Activated T-helper 1 cell treated with anti-CD3 and anti-CD28 coated beads, Interleukin-12 subunit alpha, Interleukin-12 subunit beta, Interleukin-2, Interleukin-4 antibody, amounts not matched to agents 30 ng/mL and 10 ng/mL and 1 ng/mL, durations not matched to agents 14 hours and 24 hours and 36 hours (primary cell): ENCODE measurements at places on chromosomes 6 and 20.

DNA sequence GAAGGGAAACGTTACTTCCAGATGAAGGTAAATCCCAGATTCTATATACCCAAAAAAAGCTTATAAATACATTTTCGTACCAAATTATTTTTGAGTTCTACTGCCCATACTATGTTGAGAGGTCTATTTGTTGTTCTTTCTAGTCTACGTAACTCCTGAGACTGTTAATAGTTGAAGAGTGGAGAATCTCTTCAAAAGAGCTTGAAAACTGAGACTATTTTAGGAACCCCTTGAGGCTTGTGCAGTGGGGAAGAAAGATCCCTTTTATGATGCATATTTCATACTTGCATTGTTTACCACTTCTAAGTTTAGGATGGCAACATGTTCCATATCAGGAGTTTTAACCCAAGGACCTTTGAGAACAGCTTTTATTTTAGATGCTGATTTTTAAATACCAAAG, 245.0 kb downstream of the TMEM242 start:
- DNase-seq = no peak

DNA sequence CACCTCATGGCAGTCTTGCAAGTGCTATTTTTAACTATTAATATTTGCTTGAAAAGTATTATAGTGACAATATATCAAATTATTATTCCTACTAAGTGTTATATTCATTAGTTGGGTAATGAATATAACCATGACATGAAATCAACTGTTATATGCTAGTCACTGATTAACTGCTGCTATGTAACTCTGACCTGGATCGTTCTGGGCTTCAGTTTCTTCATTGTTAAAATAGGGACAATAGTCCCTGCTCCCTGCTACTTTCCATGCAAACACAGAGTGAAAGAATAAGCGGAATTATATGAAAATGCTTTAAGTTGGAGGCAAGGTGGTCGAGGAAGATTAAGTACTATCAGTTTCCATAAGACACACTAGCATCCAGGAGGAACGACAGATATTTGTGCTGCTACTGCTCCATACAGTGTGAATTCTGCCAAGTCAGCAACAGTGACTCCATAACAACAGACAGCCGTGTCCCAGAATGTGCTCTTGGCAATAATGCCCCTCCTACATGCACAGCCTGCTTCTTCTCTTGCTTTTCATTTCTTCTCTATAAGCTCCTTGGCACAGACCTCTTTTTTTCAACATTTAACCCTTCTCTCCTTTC, 107.2 kb downstream of the CHD6 start:
- no peak for DNase-seq

DNA sequence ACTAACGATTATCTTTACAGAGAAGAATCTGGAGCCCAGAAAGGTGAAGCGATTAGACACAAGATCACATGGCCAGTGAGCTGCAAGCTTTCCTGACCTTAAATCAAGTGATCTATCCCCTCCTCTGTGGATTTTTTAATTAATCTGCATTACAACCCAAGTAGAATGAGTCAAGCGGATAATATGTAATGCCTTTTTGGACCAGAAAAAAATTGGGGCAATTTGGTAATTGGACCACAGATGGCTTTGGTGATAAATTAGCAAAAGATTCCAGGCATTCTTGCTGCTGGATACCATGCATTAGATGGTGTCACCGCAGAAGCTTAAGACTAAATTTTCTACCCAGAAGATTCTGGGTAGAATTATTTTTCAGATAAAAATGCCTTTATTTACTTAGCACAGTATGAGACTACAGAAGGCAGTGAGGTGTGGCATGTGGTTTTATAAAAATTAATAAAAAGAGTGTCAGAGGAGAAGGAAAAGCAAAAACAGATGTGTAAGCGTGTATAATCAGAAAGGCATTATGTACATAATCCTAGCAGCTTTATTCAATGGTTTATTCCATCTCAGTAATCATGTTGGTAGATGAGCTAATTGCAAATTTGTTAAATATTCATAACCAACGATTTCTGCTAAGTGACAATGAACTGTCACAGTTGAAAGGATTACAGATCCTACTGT, 53.9 kb upstream of the PCSK2 start:
- DNase-seq = no peak

DNA sequence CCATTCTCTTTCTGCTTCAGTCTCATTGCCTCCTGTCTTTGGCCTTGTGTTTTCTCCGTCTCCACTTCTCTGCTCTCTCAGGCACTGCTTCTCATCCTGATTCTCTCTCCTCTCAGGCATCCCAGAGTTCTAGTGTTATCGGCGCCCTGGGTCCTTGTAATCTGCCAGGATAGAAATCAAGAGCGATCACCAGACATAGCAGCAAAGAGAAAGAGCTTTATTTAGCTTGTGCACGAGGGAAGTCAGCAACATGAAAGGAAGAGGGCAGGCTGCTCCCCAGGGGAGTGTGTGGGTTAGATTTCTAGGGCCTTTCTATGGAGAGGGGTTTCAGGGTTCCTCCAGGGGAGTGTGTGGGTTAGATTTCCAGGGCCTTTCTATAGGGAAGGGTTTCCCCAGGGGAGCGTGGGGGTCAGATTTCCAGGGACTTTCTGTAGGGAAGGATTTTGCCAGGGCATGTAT, 32.5 kb downstream of the SUN5 start:
- no peak for DNase-seq

GRCh38 chr6:101509536-101509935, 116.0 kb downstream of the GRIK2 start:
- DNase-seq = no peak

DNA sequence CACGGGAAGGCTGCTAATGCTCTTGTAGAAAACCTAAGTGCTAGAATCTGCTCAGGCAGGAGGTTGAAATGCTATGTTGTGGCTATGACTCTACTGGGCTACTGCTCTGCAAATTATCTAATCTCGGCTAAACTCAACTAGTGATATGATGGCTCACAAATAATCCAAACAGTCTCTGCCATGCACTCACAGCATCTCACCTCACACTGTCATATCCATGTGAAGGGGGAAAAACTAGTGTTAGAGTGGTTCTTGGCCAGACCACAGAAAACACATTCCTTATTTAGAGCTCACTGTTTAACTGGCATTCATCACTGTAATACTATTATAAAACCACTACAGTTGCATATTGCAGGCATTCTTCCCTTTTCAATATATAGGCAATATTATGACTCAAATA, 81.8 kb upstream of the DST start:
- no peak for DNase-seq

GRCh38 chr20:36875702-36876472, at the start of gene TLDC2:
Gene TLDC2 (plus strand): TSS chr20:36876138. CDS start chr20:36876175, 37 bp downstream.
- DNase-seq = no peak

DNA sequence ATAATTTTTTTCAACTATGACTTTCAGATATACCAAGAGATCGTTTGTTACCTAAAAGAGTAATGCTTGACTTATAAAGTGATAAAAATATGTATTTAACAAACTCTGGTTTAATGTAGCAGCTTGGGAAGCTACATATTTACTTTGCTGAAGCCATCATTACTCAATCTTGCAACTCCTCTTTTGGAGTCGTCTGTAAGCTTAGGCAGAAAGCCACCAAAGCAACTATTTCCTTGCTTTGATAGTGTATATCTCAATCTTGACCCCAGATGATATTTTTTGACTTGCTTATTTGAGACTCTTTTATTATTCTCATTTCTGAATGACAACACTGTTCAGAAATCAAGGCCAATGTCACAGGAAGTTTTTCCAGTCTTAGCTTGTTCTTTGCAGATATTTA, 183.0 kb downstream of the SAMD5 start:
- no peak for DNase-seq

DNA sequence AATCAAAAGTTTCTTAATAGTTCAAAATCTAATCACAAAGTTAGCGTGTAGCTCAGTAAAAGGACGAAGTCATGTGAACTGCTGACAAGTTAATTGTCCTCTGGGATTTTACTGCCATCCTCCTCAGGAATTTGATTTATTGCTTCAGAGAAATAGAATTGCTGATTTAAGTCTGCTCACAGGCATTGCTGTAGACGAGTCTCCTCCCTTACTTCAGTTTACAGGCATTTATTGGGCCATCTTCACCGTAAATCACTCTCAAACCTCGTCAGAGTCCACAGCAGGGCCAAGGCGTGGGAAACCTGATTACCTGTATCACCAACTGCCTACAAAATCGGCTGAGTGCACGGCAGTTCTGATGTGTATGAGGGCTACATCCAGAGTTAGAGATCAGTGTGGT, 119.1 kb upstream of the PDE10A start:
- no peak for DNase-seq

DNA sequence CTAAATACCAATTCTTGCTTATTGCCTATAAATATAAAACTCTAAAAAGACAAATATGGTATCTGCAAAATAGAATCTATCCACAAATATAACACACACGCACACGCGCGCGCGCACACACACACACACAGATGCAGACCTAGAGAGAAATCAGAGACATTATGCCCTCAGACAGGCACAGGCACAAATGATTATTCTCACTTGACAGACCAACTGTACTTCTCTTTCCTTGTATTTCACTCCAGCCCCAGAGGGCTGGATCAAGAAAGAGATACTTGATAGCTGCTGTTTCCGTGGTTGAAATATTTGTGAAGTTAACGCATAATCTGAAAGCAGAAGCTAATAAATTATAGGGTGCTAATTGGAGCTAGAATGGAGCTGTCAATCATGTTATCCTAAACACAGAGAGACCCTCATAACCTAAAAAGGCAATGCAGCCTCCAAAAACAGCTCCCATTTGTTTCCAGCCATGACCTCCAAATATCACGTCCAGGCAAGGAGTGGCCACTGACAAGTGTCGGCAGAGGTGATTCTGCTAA, 11.5 kb downstream of the VGLL2 start:
- DNase-seq = no peak

GRCh38 chr6:137493218-137494038, 766 bp downstream of the OLIG3 start:
- DNase-seq = no peak

DNA sequence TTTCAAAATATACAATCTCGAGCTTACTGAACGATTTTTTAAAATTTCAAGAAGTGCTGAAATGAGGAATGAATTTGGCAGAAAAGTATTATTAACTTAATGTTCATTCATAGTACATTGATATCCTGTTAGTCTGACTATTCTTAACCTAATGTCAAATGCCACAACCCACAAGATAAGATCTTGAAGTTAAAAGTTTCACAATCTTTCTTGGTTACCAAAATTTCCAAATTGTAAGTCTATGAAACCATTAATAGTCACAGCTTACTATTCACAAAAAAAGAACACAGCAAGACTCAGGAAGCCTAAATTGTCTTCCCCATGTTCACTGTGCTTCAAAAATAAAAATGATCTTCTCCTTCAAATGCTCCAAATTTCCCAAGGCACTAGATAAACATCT, 71.3 kb downstream of the HACE1 start:
- DNase-seq = no peak

- DNase-seq = no peak
These were observed 218.9 kb upstream of the RIN2 start for GRCh38 chr20:19539191-19539590.

DNA sequence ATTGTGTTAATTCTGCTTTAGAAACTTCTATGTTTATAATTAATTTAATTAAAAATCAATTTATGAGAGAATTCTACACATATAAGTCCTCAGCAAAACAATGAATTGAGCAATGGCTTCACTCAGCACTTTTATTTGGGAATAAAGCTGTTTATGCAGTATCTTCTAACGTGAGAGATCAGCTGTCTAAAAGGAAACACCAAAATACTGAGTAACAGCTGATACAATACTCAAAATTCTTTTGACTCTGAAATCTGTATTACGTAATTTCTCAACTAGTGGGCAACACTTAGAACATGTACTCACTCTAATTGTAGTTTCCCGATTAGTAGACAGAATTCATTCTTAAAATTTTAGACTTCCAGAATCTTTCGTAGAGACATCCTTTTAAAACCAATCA, 49.8 kb downstream of the MAP3K7 start:
- no peak for DNase-seq

GRCh38 chr6:126795161-126795560, 323.3 kb upstream of the RSPO3 start:
- DNase-seq = no peak

GRCh38 chr6:134014588-134015137, 37.8 kb downstream of the SLC2A12 start:
- DNase-seq = no peak

- no peak for DNase-seq
These were observed 175.3 kb upstream of the CST7 start for GRCh38 chr20:24773751-24774201.

DNA sequence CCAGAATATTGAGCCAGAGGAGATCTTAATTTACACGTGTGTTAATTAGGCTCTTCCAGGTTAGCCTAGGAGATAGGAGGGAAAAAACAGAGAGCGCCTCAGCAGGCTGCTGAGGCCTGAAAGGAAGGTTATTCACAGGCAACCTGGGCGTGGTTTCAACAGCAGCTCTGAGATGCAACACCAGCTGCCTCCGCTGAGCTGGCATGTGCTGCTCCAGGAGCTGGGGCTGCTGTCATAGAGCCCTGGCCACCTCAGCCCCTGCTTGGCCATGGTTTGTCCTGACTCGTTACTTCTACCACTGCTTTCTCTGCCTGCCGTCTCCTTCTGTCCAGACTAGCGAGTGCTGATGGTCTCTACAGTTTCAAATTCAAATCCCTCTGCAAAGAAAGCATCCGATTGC, 32.4 kb upstream of the RPP40 start:
- no peak for DNase-seq

GRCh38 chr6:118736440-118736839, 85.0 kb upstream of the CEP85L start:
- no peak for DNase-seq

DNA sequence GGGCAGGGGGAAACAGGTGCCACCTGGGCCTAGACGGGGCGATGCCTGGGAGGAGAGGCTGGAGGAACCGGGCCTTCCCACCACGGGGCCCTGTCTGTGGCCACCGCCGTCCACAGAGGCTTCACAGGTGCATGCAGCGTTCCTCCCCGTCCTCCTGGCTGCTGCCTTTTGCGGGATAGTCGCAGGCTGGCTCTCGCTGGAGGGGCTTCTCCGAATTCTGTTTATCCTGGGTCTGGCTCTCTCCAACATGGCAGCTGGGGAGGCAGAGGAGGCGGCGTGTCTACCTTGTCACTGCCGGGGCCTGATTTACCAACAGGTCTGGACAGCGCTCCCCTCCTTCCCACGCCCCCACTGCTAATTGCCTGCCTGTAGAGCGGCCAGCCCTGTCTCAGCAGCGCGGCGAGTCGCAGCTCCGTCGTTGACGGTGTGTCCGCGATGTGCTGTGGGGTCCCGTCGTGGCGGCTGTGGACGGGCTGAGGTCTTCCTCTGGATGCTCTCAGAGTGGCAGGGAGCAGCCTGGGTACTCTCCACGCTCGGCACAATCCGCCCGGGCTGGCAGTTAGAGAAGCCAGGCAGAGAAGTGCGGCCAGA, 262.9 kb downstream of the TAF4 start:
- no peak for DNase-seq

DNA sequence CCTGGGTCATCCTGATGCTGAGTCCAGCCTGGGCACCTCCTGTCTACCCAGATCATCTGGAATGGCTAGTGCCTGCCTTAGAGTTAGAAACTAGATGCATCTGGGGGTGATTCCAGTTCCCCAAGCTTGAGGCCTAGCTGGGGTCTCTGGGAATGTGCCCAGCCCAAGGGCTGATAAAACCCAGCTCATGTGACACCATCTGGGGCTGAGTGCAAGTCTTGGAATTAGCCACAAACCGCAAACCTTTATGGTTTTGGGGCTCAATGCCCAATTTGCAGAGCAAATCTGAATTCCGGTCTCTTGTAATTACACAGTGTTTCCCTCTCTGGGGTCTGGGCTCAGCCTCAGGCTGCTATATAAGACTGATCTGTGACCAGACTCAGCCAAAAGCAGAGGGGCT, at the start of gene BPIFB4:
BPIFB4 (plus strand) TSS at position 385 of the 400 bp plus-strand sequence. CDS start 1,884 bp downstream, outside the sequence.
- no peak for DNase-seq

- no peak for DNase-seq
These were observed 16.5 kb downstream of the SNAI1 start for GRCh38 chr20:49999329-49999728.
